Activated CD8-positive, alpha-beta memory T cell treated with anti-CD3 and anti-CD28 coated beads for 36 hours (primary cell): ENCODE measurements at places on chromosomes 2 and 18. TPM values are rescaled to one million over a fixed set of nuclear protein-coding genes. Genes with fewer than 3 reads are reported as not detected.

Gene CHRNG
- not detected for total RNA-seq

Gene GALNT3
- 2.6 TPM for total RNA-seq

Gene EN1
- total RNA-seq: not detected

Gene UPP2
- not detected for total RNA-seq

Gene ALPG
- total RNA-seq: not detected

Gene AMER3
- not detected for total RNA-seq

Gene ERFE
- 0.08 TPM for total RNA-seq

Gene GAL3ST2
- 0.25 TPM for total RNA-seq

Gene ARHGEF33
- 0.42 TPM for total RNA-seq

Gene BZW1
- total RNA-seq: 497 TPM

Gene AQP12B
- total RNA-seq: not detected

Gene TUBA3D
- not detected for total RNA-seq

Gene TCF23
- total RNA-seq: not detected

Gene LYG2
- total RNA-seq: not detected

Gene LOXHD1
- total RNA-seq: not detected

Gene LYPD6
- total RNA-seq: not detected

Gene IL37
- not detected for total RNA-seq

Gene HTR2B
- total RNA-seq: not detected

Gene PPP1R7
- 90.2 TPM for total RNA-seq

Gene TRMT61B
- 19.0 TPM for total RNA-seq

Gene KATNAL2
- 0.32 TPM for total RNA-seq
